CD4-positive, alpha-beta T cell treated with Interleukin-21 for 1 hour (primary cell): ENCODE measurements at places on chromosomes 16 and 17.

- DNase-seq: no peak
Observed at GRCh38 chr17:56707312-56708219, 114.1 kb downstream of the NOG start.

GRCh38 chr17:64617125-64617780 lies 44.9 kb downstream of the SMURF2 start:
- no peak for DNase-seq

DNA sequence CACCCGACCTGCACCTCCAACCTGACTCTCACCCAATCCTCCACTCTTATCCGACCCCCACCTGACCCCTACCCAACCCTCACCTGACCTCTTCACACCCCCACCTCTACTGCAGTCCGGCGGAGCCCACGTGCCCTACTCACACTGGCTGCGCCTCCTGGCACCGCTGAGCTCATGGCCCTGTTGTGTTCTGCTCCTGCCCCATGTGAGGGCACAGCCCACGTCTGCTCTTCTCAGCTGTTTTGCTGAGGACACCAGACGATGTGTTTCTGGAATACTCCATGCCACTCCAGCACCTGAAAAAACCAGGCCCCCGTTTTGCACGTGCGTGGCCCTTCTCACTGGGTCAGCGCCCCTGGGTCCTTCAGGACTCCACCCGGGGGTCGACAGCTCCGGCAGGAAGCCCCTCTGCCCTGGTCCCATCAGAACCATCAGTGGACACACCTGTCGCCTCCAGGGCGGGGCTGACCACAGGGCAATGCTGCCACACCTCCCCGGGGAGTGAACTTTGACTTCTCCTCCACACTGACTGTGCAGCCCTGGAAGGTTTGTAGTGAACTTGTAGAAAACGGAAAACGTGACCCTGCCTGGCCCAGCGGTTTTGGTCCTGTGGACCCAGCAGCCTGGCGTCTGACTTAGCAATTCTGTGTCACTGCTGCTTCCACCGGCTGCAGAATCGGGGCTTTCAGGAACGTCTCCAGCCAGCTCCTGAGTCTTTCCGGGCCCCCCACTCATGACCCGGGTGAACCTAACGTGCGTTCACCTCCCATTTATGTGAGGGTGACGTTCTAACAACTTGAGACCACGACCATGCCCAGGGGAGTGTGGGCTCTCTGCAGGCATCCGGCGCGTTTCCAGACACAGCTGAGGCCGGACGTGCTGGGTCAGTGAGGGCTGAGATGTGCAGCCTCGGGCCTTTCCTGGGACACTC lies 5.7 kb upstream of the RAB40B start:
- DNase-seq: no peak

- no peak for DNase-seq
Observed at GRCh38 chr17:50020841-50021599, 26.0 kb upstream of the DLX3 start.

DNA sequence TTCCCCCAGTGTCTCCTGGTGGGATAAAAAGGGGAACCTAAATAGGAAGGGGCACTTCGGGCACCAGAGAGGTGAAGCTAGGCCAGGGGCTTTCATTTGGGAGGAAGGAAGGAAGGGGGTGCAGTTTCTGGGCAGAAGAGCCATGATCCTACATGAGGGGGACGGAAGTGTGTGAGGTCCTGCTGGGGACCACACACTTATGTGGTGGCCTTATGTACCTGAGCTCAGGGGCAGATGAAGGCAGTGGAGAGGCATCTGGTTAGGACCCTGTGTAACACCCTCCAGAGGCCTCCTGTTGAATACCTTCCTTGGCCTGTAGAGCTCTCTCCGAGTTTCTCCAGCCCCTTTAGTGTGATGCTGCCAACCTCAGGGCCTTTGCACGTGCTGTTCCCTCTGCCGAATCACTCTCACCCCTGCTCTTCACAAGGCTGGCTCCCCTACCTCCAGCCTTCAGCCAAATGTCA lies 21.2 kb downstream of the IGFBP4 start:
- no peak for DNase-seq

GRCh38 chr17:21202512-21202911 lies 11.4 kb downstream of the TMEM11 start:
- DNase-seq: no peak
